ENCODE measurements at places on chromosomes 1 and 21. TPM values are rescaled to one million over a fixed set of nuclear protein-coding genes. Genes with fewer than 3 reads are reported as not detected.

PTBP2 gene
- 31.8 TPM for total RNA-seq

RAB13 gene
- total RNA-seq = 67.0 TPM

CCDC17 gene
- total RNA-seq = 1.5 TPM

EIF2D gene
- 48.9 TPM for total RNA-seq

PCAT6 gene
- total RNA-seq = 0.52 TPM

CLCA1 gene
- total RNA-seq = not detected

DMRTA2 gene
- total RNA-seq = not detected

MUL1 gene
- total RNA-seq = 29.8 TPM

NPPB gene
- total RNA-seq = not detected

CSF3R gene
- total RNA-seq = not detected

MTX1 gene
- 33.8 TPM for total RNA-seq

WLS gene
- total RNA-seq = 28.6 TPM

TEKT2 gene
- total RNA-seq = 0.13 TPM

PPM1J gene
- total RNA-seq = 0.65 TPM

KIF1B gene
- total RNA-seq = 42.1 TPM

PIGC gene
- 19.6 TPM for total RNA-seq

PGLYRP3 gene
- not detected for total RNA-seq

ZC3H12A gene
- total RNA-seq = 8.9 TPM

PCSK9 gene
- 0.86 TPM for total RNA-seq

SPATA21 gene
- total RNA-seq = not detected
